ENCODE measurements at places on chromosomes 1 and 21.

DNA sequence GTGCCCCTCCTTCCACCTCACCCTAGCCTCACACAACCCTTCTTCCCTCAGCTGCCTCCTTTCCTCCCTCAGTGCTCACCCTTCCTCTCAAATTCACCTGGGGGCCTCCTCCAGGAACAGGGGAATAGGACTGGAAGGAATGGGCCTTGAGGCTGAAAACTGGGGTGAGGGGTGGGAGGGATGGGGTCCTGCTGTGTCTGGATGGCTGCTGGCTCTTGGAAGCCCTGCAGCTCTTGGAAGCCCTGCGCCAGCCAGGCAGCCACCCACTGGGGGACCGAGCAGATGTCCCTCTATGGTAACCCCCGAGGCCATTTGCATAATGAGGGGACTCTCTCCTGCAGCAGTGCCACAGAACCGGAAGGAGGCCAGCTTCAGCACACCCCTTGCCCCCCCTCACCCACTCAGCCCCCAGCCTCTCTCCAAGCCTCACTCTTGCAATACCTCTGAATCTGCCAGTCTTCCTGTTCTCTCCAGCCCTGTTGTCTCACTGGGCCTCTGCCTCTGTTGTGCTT is 85.2 kb downstream of the KIRREL1 start:
- DNase-seq: no peak

DNA sequence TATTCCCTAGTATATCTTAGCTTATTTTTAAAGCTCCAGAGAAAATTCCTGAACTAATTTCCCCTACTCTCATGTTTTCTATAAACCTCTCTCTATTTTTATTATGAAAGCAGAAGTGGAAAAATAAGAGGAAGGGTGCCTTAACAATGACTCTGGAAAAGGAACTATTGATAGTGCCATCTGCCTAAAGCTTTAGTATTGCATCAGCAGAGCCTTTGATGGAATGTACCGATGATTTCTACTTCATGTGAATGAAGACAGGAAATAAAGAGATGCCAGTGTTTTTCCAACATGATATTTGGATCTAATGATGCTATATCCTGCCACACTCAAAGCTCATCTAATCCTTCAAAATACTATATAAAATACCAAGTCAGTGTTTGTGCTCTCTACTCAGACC is 35.1 kb downstream of the TNFSF18 start:
- DNase-seq: no peak

DNA sequence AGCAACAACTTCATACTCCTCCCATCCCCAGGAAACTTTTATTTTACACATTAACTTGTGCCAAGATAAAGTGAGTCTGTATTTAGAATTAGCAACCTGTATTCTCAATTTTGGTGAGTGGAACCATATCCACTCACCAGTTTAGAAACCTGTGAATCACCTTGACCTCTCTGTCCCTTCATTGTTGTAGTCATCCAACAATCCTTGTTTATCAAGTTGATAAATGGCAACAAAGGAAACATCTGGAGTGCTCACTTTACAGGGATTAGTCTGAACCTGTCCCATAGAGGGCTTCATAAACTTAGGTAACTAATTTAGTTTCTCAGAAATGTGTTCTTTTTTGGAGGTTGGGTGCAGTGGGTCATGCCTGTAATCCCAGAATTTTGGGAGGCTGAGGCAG is 3.9 kb upstream of the CLSPN start:
- no peak for DNase-seq

DNA sequence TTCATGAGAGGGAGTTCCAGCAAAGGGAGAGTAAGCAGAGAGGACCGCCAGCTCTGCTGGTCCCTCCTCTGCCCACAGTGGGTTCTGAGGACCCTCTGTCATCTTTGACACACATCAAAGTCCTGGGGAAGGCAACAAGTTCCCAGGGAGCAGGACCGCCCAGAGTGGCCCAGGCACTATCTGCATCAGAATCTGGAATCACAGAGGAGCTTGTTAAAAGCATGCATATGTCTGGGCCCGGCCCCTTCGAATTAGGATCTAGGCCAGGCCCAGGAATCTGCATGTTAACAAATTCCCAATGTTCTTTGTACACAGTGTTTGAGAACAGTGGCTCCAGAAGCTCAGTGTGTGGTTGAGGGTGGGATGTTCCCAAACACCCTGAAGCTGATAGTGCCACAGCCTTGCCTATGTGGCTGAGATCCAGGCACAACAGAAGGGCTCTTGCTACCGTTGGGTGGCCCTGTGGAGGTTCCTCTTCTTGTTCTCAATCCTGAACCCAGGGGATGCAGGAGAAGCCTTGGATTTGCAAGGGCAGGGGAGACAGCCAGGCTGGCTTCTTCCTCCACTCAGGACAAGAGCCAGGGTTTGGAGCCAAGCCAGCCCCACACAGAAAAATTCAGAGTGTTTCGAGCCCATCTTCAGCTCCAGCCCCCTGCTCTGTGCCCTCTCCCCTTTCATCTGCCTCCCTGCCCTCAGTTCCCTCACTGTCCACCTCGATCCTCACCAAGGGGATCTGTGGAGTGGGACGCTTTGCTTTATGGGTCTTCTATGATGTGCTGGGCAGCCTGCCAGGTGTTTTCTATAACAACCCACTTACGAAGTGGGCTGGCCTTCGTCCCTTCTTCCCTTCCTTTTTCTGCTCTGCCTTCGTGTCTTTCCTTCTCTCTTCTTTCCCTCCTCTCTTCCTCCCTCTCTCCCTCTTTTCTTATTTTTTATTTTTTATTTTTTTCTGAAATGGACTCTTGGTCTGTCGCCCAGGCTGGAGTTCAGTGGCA is 129.0 kb upstream of the TMPRSS2 start:
- no peak for DNase-seq

DNA sequence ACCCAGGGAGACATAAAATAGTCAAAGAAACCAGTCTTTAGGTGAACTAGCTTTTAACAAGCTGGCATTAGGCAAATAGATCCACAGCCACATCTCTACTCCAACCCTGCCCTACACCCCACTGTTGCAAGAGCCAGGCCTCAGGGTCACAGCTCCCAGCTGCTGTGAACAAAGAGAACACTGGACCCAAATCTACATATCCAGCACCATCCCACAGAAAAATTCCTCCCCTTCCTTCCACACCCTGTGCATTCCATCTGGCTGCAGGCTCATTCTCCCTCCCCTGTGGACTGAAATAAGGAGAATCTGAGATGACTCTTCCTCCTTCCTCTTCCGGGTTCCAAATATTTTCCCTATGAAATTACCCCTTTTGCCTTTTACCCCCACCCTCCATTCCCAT is 23.2 kb downstream of the DLGAP3 start:
- DNase-seq: no peak

DNA sequence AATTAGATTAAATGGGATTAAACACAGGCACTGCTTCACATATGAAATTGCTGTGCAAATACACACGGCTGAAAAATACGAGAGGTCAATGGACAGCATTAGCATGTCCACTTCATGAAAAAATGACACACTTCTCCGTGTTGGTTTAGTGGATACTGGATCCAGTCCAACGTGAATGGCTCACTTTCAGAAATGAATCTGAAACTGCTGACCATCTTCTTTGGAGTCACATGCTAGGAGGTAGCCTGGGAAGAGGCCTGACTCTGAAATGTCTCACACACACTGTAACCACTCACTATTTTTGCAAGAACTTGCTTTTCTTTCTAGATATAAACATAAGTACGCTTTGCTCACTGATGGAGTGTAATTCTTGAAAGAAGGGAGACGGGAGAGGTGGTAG is 127.3 kb downstream of the HLCS start:
- DNase-seq: no peak

GRCh38 chr21:24375201-24375600 is 1232.1 kb downstream of the MRPL39 start:
- DNase-seq: no peak

- no peak for DNase-seq
Observed at GRCh38 chr1:112373806-112374205, 22.2 kb upstream of the CTTNBP2NL start.

DNA sequence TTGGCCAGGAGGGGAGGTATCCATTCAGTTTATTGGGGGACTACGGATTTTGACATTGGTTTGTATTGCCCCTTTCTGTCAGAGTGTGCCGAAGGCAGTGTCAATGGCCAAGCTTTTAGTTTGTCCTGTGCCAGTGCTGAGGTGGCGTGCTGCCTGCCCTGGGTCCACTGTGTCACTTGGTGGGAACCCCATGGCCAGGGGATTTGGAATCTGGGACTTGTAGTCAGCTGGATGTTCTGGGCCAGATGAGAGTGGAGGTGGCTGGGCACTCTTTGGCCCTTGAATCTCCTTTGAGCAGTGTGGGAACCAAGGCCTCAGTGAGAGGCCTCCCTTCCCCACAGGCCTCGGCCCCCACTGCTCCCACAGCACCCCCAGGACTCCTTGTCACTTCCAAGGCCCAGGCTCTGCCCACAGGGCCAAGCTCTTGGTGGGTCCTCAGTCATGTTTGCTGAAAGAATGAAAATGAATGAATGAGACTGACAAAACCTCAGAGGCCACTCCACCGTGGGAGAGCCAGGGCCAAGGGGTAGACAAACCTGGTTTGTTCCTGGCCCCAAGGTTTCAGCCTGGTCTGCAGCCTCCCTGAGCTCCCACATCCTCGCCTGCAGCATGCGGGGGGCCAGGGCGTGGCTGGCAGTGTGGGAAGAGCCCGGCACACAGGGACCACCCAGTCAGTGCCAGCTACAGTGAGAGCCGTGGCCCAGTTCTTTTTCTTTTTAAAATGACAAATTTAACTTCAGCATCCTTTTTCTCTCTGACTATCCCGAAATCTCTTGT is 412.2 kb downstream of the MATN1 start:
- no peak for DNase-seq

GRCh38 chr1:218377143-218377660 is 32.1 kb downstream of the TGFB2 start:
- no peak for DNase-seq

DNA sequence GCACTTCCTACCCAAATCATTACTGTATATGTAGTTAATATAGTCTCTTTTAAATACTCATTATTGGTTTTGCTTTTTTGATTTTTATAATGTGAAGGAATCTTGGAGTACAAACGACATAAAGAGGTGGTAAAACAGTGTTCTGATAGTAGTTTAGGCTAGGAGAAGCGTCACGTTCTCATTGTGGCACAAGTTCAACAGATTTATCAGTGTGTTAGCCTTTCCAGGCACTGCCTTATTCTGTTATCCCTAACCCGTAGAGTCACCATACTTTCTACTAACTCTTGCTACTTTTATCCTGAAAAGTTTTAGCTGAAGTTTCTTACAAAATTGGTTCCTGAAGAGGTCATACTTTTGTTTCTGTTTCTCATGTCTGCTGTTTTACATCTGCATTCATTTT is 174.6 kb upstream of the CACYBP start:
- DNase-seq: no peak

DNA sequence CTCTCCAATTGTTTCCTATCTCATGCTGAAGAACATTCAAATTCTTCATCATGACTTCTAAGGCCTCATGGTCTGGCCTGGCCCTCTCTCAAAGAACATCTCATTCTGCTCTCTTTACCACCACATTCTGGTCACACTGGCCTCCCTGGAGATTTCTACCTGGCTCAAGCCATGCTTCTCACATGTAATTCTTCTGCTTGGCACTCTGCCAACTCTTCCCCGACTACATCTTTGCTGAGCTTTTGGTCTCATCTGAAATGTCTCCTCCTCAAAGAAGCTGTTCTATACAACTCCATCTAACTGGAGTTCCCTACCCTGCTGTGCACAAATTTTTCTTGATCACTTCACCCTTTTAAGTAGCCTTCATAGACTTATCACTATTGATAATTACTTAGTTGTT is 1.4 kb upstream of the TBX19 start:
- DNase-seq: no peak

GRCh38 chr1:237740846-237741245 is 149.9 kb downstream of the ZP4 start:
- DNase-seq: no peak

- DNase-seq: no peak
Observed at GRCh38 chr1:190479050-190479397, 1.4 kb upstream of the BRINP3 start.

- no peak for DNase-seq
Observed at GRCh38 chr1:219708919-219709543, 96.1 kb upstream of the ZC3H11B start.

- peak; percentile 42 for DNase-seq
Observed at GRCh38 chr1:182059936-182060335, 1.6 kb downstream of the ZNF648 start.

DNA sequence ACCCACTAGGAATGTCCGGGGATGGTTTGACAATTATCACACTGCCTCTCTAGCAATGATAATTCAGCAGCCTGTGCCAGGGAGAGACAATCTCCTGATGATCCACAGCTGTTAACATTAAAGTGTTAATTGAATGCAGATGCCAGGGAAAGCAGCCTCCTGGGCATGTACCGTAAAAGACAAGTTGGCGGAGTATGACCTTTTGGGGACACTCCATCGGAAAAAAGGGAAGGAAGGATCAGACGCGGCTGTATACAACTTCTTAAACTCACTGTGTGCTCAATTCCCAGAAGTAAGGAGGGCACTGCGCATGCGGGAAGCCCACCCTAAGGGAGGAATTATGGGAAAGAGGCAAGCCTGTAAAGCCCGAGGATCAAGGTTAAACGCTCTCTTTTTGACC is 62.6 kb downstream of the MAP3K7CL start:
- DNase-seq: no peak

DNA sequence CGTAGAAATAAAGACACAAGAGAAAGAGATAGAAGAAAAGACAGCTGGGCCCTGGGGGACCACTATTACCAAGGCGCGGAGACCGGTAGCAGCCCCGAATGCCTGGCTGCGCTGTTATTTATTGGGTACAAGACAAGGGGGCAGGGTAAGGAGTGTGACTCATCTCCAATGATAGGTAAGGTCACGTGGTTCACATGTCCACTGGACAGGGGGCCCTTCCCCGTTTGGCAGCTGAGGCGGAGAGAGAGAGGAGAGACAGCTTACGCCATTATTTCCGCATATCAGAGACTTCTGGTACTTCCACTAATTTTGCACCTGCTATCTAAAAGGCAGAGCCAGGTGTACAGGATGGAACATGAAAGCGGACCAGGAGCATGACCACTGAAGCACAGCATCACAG is 4.1 kb upstream of the TPRG1L start:
- no peak for DNase-seq

DNA sequence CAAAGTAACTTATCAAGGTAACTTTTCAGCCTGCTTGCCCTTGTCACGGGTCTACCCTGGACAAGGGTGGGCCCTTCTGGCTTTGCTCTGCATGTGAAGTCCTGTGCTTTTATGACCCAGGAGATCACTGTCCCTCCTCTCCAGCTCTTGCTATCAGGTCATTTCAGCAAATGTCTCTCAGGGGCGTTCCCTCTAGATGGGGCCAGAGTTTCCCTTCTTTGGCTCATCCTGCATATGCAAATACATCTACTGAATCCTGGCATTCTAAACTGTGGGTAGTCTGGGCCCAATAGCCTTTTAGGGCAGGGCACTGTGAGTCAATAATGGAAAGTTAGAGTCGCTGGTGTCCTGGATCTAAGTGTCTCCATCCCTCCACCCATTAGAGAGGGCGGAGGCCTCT is 366.9 kb upstream of the USP24 start:
- no peak for DNase-seq

GRCh38 chr1:157004806-157005205 is 40.7 kb downstream of the ARHGEF11 start:
- DNase-seq: no peak

DNA sequence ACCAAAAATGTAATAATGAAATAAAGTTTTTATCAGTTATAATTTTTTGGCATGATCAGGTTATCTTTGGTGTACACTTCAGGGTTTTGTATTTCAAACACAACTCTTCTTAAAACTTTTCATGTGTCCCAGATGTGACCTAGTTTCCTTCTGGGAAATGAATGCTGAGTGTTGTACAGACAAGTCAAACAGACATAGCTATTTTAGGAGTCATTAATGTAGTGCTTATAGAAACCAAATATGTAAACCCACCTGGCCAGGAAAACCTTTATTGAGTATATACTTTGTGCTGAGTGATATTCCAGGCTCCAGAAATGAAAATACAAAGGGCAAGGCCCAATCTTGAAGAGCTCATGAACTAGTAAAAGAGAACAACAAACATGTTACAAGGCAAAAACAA is 25.9 kb upstream of the HOOK1 start:
- no peak for DNase-seq
